ENCODE measurements at places on chromosomes 1 and 21.

- DNase-seq: peak; percentile 23
Measured at GRCh38 chr21:27804515-27804914, 837.6 kb upstream of the ADAMTS5 start.

- DNase-seq: no peak
Measured at GRCh38 chr21:42486531-42486930, 9.5 kb downstream of the RSPH1 start.

DNA sequence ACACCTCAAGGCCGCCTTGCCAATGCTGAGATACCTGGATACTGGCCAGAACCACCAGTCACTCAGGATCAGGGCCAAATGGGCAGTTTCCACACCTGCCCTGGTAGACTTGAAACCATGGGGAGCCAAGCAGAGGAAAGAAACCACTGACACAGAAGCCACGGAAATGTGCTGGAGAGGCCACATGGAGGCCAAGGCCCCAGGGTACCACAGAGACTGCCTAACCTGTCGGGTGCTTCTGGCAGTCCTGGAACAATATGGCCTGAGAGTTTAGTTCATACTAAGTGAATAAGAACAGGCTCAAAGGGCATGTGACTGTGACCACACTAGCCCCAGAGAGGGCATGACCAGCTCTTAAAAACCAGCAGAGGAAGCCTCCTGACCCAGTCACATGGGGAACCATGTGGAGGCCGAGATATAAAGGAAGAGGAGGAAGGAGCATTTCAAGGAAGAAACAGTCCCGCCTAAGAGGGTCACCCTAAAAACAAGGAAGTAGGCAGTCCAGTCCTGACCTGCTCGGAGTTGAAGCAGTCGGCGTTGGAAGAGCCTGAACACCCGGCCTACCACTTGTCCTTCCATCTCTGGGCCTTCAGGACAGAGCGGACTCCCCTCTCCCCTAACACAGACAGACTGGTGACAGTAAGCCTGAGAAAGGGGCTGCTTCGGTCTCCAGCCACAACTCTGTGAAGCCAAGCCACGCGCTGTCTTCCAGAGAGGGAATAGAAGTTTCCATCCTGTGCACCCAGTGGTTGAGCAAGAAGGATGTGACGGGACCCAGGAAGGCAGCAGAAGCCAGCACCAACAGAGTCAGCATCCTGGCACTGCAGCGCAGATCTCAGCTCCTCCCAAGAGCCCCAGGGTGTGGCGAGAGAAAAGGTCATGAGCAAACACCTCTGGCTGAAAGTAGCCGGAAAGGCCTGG is at the start of gene DENND2D:
DENND2D (minus strand) TSS at position 766 of the 921 bp plus-strand sequence; CDS start at position 579, 187 bp downstream.
- no peak for DNase-seq

DNA sequence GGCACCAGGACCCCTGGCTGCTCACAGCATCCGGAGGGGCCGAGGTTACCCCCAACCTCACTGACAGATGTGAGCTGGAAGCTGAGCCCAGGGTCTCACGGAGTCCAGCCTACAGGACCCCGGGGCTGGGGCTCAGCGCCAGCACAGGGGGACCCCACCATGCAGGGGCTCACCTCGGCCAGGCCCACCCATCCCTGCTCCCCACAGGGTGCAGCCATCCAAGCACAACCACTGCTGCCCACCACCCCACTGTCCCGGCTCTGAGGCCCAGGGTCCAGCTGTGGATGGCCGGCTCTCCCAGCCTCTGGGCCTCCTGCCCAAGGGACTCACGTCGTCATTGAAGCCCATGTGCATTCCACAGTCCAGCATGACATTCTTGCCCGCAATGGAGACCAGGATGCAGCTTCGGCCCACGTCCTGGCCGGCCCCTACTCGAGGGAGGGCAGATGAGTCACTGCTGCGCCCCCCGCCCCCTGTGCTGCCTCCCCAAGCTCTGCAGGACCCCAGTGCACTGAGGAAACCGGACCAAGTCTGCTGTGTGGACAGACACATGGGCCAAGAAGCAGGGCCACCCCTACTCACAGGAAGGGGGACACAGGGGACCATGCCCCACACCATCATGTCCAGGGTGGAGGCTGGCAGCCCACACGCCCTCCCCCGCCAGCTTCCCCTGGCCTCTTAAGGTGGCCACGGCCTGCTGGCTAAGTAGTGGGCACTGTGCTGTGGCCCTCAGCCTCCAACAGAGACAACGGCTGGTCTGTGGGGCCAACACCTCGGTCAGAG is 3.6 kb downstream of the INTS11 start:
- no peak for DNase-seq

- DNase-seq: no peak
Measured at GRCh38 chr1:6590046-6590445, 10.3 kb downstream of the ZBTB48 start.

GRCh38 chr1:110524311-110525248 is 5.6 kb upstream of the KCNA10 start:
- peak; percentile 5 for DNase-seq

- DNase-seq: no peak
Measured at GRCh38 chr21:36584980-36585940, 105.3 kb upstream of the CLDN14 start.

GRCh38 chr1:233328142-233328921 is 808 bp downstream of the MAP3K21 start:
- DNase-seq: no peak

DNA sequence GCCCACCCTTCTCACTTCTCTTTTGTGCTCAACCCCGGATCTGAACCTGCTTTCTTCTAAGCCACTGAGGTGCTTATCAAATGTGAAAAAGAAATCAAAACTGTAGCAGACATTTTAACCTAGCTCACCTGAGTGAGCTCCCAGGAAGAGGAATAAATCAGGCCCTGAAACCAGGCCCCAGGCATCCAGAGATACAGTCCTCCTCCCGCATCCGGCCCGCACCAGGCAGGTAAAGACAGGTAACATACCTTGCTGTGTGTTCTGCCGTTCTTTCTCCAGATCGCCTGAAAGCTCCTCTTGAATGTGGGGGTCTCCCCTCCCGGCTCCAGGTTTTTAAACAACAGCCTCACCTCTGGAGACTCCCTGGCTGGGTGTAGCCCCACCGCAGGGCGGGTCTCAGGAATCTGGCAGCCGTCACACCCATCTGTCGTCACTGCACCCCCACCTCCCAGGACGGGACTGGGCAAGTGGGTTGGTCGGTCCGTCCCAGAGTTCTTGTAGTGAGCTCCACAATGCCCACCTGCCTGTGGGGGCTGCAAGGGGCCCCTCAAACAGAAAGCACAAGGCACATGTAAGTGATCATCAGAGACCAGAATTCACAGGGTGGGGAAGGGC is at the start of gene LAMB3:
LAMB3 (minus strand) TSS at position 305 of the 615 bp plus-strand sequence. CDS start 1,481 bp downstream, outside the sequence.
- DNase-seq: no peak

DNA sequence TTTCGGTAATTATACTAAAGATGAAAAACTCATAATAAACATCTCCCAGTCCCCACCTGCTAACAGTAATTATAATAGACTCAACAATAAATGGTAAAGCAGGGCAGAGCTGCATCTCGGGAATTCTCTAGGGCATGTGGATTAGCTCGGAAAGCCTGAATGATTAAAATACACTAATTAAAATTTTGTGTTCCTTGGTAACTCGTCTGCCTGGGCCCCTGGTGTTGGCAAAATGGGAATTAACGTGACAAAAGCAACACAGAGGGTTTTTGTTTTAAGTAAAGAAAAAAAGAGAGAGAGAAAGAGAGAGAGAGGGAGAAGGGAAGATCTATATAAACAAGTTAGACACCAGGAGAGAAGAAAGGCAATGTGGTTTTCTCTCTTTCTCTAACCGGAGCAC is 62.1 kb downstream of the CASZ1 start:
- no peak for DNase-seq

DNA sequence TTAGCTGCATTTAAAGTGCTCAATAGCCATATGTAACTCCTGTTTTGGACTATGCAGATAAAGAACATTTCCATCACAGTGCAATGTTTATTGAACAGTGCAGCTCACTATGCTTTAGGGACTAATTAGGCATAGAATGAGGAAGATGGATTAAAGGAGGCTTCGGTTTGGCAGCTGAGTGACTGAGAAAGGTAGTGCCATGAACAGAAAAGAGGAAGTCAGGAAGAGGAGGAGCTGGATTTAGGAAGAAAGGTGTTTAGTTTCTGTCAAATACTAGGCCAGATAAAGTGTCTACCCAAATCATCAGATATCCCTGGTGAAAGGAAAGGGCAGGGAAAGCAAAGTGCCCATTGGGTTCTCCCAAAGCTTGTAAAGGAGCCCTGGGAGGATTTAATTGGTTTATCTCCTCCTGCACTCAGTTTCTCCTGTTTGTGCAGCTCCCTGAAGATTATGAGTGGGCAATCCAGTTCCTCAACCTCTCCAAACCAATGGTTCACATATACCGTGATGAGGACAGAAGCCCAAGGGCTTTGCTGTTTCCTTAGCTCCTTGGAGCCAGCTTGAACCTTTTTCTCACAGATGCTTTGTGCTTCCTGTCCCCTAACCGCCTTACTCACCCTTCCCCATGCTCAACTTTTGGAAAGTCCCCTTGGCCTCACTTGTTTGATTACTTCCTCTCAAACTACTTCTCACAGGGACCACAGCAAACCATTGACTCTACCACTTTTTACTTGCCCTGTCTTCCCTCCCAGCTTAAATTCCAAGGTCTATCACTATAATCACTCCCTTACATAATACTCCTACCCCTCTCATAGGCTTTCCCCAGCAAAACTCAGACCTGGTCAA is 3.5 kb upstream of the RAP1A start:
- no peak for DNase-seq

DNA sequence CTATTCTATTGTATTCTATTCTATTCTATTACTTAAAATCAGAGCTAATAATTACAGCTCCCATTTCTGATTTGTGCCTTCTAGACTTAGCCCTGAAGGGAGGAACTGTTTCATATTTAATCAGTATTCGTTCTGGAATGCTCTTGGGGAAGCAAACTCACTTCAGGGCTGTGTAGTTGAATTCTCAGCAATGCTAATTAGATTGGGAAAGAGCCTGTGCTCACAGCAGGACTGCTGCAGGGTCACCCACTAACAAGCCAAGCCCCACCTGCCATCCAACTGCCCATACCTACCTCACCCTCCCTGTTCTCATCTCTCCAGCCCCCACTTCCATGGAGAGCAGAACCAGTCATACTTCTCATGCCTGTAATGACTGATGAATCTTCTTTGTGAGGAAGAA is 464.2 kb downstream of the PTPRU start:
- no peak for DNase-seq

DNA sequence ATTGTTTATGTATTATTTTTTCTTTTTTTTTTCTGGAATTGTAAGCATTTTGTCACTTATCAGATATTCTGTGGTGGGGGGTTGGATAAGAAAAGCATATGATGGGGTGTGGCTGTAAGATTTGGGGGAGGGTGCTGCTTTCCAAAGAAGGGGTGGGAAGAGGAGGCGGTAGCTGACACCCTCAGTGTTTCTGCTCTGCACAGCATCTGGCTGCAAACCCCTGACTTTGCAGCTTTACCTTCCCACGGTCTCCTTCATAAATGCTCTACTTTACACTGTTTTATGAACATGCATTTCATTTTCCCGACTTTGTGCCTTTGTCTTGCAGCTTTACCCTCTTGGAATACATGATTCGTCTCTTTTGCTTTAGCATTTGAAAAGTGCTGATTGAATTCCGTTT is 7.6 kb downstream of the FMN2 start:
- no peak for DNase-seq

DNA sequence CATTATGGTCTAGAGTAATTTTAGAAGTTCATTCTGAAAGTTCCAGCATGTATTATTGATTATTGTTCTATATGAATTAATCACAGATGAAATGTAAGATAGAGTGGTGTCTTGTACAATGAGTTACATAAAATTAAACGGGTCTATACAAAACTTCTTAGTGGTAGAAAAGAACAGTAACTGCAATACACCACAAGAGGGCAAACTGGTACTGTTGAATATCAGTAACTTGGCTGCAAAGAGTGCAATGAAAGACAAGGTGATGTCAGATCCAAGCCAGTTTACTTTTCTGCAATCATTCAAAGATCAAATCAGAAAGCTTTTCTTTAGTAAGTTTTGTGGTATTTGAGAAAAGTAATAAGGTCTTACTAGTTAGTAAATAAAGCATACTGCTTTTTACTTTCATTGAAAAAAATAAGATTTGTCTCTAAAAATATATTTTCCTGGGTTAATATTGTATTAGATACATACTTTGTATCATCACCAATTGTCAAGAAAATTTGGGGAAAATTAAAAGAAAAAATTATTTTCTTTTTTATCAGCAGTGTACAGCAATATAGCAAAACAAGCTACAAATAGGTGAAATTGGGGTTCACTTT is 66.4 kb upstream of the BTG3 start:
- DNase-seq: peak; percentile 63

DNA sequence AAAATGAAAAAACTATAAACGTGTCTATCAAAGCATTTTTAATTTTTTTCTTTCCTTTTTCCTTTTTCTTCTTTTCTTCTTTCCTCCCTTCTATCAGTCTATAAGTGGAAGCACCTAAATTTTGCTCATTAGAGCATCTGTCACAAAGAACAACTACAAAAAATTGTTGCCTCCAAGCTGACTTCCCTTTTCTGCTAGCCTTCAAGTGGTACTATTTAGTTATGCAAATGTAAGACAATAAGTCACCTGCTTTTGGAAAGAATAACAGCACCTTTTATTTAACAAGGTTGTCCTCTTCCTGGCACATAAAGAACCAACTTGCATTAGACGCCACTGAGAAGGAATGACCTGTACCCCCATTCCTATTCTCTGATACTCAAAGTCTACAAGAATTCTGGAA is 45.0 kb upstream of the C1orf53 start:
- DNase-seq: no peak

DNA sequence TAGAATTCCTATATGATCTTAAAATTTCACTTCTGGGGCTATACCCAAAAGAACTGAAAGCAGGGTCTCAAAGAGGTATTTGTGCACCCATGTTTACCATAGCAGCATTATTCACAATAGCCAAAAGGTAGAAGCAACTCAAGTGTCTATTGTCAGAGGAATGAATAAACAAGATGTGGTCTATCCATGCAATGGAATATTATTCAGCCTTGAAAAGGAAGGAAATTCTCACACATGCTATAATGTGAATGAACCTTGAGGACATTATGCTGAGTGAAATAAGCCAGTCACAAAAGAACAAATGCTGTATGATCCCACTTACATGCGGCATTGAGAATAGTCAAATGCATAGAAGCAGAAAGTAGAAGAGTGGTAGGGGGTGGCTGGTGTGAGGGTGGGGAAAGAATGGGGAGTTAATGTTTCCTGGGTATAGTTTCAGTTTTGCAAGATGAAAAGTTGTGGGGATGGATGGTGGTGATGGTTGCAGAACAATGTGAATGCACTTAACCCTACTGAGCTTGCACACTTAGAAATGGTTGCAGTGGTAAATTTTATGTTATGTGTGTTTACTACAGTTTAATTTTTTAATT is 122.4 kb downstream of the TOMM20 start:
- DNase-seq: no peak

- DNase-seq: no peak
Measured at GRCh38 chr1:234840253-234840652, 230.3 kb upstream of the IRF2BP2 start.

DNA sequence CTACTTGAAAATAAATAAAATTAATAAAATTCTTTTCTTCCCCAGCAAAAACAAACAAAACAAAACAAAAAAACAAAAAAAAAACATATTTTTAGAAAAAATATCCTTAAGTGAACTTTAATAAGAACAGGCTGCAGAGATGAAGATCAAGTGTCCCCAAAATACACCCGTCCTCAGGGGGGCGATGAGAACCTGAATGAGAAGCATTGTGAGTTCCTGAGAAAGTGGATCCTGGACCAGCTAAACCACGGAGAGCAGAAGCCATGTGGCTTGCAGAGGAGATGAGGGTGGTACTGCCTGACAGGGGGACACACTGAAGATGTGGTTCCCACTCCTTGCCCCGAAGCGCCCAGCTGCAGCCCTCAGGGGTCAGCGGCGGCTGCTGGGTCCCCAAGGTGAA is 89.3 kb downstream of the ITPKB start:
- peak; percentile 36 for DNase-seq
